ENCODE measurements at places on chromosomes 7 and 10.

DNA sequence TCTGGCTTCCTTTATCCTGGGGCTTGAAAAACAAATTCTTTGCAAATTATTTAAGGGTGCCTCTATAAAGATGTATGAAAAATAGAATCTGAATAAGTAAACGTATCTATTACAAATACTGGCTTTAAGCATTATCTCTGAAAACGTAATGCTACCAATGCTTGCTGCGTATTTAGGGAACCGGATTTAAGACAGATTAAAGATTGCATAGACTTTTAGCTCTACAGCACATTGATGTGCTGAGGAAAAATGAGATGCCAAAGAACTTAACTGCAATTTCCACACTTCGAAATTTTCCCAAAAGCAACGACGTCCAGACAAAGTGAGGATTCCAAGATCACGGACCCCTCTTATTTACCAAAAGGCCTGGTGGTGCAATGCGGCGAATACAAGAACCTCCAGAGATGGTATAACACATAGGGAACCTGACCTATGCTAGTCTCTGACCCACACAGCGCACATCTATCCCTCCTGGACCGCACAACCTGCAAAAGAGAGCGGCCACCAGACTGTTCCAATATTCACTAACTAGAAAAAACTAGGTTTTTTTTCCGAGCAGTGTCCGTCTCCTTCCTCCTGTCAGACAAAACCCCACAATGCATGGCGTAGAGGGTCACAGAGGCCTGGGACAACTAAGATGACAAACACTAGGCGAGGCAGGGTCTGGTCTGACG, 34.3 kb upstream of the PHF14 start:
- DNase-seq, result no peak

DNA sequence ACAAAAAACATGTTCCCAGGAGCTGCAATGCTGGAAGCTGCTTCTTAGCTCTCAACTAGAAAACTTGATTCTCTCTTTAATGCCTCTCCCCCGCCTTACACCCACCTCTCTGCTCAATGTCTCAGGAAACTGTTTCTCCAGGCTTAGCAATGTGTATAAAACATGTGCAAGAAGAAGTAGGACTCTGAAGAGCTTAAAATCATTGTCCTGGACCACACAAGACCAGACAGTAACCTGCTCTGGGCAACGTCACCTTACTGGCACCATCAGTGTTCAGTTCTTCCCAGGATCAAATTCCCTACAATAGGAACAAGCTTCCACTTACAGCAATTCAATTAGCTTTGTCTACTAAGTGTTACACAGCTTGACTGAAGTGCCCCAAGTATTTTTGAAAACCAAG, 104.9 kb downstream of the RAPGEF5 start:
- DNase-seq, result no peak

DNA sequence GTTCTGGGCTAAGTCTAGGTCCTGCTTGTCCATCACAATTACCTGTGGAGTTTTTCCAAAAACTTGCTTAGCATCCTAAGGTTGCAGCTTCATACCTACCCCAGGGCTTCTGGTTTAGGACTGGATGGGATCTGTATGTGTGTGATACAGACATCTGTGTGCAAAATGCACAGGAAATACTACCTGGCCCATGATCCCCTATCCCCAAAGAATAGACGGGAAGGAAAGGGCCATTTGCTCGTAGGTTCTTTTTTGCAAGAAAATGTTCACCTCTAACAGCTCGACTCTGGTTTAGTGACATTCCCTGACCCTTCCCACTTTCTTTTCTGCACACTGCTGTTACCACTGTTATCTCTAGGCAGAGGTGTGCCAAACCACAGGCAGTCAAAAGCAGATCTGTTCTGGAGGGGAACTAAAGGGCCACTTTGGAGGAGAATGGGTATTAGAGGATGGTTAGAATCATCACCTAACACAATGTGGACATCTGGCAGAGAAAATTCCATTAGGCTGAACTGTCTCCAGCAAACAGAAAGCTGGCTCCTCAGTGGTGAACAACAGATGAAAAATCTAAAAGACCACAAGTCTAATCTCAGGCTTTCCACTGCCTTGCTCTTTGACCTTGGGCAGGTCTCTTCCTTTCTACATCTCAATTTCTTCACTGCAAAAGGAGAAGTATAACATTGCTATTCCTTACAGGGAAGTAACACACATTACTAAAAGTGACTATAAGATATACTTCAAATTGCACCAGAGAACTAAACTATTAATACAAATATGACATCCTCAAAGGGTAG, 107.4 kb downstream of the UBE2H start:
- no peak for DNase-seq

GRCh38 chr7:113548561-113548960, 370.2 kb downstream of the PPP1R3A start:
- no peak for DNase-seq

- no peak for DNase-seq
Measured at GRCh38 chr7:2256306-2257045, 14.4 kb downstream of the NUDT1 start.

GRCh38 chr7:81685270-81685868, 84.5 kb downstream of the HGF start:
- DNase-seq, result no peak

GRCh38 chr10:58412502-58412961, 27.3 kb downstream of the TFAM start:
- DNase-seq, result peak; percentile 78

DNA sequence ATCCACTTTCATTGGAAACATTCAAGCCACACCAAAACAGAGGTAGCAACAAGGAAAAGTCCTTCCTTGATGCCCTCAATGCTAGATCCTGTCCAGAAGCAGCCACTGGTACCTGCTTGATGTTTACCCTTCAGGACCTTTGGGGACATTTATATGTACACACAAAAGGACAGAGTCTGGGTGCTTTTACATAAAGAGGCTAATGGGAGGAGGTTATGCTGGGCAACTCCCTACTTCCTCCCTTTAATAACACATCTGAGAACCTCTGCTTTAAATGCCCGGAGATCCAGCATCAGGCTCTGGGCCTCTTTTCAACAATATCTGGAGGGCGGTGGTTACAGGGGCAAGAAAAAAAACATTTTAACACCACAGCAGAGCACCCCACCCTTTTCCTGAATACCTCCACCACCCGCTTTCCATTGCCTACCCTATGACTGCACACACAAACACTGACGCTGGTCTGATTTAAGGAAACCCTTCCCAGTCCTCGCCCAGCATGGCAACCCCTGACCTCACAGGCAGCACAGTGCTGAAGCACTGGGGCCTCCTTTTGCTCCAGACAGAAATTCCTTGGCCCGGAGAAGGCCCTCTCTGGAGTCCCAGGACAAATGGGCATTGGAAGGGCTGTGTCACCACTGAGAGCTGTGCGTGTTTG, 39.3 kb upstream of the DUSP5 start:
- DNase-seq, result no peak

GRCh38 chr7:155450970-155451801, 6.7 kb upstream of the EN2 start:
- DNase-seq, result no peak

GRCh38 chr10:129272176-129272575, 194.9 kb upstream of the MGMT start:
- DNase-seq, result no peak

GRCh38 chr7:23332910-23333612, 33.9 kb downstream of the MALSU1 start:
- DNase-seq, result no peak

DNA sequence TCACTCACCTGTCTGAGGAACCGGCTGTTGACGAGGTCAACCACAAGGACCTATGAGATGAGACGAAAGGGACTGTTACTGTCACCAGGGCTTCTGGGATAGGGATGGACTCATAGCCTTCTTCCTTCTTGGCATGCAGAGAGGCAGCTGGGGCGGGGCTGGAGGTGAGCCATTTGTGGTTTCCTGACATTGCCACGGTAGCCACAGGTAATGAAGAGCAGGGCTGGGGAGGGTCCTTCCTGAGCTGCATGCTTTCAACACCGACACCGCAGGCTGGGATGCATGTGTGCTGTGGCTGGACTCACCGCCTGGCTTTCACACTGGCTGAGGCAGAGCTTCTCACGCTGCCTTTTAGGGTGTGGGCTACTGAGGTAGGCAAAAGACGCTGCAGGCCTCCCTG, 46.4 kb upstream of the MKRN1 start:
- DNase-seq, result no peak

DNA sequence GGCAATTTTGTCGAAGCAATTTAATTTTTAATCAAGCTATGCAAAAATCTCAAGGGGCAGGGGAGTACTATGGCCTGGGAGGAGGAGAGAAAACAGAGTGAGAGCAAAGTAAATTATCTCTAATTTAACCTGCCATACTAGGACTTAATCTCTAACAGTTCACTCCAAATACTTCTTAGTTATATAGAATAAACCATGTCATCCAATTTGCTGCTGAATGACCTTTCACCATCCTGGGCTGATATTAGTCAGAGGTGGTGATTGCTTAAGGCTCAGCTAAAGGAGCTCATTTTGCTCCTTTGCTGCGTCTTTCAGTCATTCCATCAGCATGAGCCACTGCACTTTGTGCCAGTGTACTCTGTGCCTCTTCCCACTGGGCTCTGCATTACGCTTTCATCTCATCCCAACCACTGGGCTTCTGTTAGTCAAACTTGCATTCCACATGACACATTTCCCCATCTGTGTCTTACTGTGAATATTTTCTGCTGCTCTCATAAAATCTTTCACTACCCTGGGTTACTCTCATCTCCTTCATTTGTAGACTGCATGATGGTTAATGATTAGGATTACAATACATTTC, 84.3 kb downstream of the CD36 start:
- peak; percentile 100 for DNase-seq

GRCh38 chr10:124381011-124381611, 37.6 kb downstream of the OAT start:
- DNase-seq, result no peak

GRCh38 chr7:151038951-151039849, 9.1 kb upstream of the ASIC3 start:
- peak; percentile 71 for DNase-seq

GRCh38 chr10:992467-992866, 4.2 kb downstream of the GTPBP4 start:
- DNase-seq, result no peak

DNA sequence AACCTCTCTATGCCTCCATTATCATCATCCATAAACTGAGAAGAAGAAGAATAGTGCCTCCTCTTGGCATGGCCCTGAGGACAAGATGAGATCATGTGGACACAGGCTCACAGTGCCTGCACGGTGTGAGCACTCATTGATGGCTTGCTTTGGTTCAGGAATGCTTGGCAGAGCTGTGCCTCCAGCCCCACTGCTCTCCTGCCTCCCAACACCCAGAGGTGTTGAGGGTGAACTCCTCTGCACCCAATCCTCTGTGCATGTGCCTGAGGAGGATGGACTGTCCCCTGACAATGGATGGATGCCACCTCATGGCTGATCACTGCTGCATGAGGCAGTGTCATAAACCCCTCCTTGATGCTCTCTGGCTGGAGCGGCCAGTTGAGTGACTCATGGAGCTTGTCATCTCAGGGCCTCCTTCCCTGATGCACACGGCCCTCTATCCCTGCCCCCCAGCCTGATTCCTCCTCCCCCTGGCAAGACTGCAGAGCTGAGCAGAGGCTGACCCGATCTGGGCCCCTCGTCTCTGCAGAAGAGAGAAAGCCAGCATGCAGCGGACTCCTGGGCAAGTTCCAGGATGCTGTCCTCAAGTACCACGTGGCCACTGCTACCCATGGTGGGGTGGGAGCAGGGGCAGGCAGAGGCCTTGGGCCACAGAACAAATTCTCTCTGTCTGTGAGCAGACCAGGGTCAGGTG, 136.3 kb downstream of the KCNMA1 start:
- DNase-seq, result peak; percentile 81

DNA sequence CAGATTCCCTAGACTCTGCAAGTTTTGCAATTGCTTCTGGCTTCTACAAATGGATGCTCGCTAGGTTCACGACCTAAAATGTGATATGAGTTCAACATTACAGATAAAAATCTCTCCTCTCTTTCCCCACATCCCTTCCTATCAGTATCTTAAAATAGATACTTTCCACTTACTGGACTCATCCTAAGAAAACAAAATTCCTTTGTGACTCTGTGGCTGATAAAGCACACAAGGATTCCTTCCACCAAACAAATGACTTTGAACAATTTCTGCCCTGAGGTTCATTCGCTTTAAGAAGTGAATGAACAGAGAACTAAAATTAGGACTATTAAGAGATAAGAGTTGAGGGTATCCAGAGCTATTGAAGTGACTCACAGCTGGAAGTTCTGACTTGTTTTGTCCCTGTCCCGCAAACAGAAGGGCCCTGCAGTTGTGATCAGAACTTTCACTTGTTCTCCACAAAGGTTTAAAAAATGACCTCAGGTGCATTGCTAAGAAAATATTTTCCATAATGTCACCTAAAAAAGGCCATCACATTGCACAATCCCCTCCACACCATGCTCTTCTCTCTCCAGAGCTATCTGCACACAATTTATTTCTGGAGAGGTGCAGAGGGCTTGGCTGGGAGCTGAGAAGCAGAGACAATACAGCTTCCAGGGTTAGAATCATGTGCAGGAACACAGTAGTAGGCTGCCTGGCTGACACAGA, 96.1 kb downstream of the PIP4K2A start:
- no peak for DNase-seq

GRCh38 chr10:124087672-124088634, 5.4 kb downstream of the CHST15 start:
- DNase-seq, result no peak

DNA sequence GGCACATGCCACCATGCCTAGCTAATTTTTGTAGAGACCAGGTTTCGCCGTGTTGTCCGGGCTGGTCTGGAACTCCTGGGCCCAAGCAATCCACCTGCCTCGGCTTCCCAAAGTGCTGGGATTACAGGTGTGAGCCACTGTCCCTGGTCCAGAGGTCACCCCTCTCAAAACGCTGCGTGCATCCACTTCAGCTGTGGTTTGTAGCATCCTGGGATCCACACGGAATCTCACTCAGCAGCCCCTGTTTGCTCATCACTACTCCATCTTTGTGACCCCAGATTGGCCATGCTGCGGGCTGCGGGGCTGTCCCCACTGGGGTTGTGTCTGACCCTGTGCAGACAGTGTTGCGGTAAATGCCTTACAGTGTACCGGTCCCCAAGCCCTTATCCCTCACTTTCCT, 3.5 kb downstream of the INPP5A start:
- DNase-seq, result no peak

DNA sequence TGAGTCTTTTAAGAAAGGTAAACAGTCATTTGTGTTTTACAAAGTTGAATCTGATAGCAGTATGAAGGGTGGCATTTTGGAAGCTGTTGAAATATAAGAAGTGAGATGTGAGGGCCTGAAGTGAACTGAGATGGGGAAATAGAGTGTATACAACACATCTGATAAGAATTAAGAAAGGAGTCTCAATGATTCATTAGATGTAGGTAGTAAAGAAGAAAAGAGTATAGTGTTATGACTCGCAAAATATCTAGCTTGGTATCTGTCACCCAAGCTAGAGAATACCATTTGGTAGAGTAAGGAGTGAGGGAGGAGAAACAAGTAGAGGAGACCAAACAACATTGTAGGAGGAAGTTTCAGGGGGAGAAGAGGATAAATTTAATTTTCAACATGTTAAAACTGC, 5.3 kb downstream of the PTPN12 start:
- no peak for DNase-seq

GRCh38 chr7:130063036-130063435, 7.3 kb upstream of the KLHDC10 start:
- no peak for DNase-seq

DNA sequence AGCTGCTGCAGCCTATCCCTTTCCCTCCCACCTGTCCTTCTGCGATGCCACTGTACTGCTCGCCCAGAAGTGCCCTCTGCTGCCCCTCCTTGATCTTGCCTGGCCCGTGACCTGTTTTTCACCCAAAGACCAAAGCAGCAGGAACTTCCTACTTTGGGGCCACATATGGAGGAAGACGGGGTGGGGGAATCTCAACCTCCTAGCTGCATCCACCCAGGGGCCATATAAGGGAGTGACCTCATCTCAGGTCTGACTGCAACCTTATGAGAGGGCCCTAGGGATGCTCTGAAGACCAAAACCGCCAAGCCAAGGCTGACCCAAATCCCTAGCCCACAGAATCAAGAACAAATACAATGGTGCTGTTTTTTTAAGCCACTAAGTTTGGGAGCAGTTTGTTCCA, 15.7 kb downstream of the PRKCQ start:
- DNase-seq, result no peak

Measured in GM04503 (cell line).